HFFc6 (cell line): ENCODE measurements at places on chromosomes 2 and 18. TPM values are rescaled to one million over a fixed set of nuclear protein-coding genes. Genes with fewer than 3 reads are reported as not detected.
A peak's percentile ranks its signal among the peaks of the same experiment; 100 is the strongest.

- H3K4me3 ChIP-seq: no peak overlapping the region
- DNase-seq: no peak
- H3K36me3 ChIP-seq: no peaks in the 10 kb centered on the region
- peaks cover 6% of the 10 kb centered on the region for H3K27me3 ChIP-seq
- no peak overlapping the region for H3K27ac ChIP-seq
Observed at GRCh38 chr2:157061799-157062198, 195.7 kb upstream of the GALNT5 start.

DNA sequence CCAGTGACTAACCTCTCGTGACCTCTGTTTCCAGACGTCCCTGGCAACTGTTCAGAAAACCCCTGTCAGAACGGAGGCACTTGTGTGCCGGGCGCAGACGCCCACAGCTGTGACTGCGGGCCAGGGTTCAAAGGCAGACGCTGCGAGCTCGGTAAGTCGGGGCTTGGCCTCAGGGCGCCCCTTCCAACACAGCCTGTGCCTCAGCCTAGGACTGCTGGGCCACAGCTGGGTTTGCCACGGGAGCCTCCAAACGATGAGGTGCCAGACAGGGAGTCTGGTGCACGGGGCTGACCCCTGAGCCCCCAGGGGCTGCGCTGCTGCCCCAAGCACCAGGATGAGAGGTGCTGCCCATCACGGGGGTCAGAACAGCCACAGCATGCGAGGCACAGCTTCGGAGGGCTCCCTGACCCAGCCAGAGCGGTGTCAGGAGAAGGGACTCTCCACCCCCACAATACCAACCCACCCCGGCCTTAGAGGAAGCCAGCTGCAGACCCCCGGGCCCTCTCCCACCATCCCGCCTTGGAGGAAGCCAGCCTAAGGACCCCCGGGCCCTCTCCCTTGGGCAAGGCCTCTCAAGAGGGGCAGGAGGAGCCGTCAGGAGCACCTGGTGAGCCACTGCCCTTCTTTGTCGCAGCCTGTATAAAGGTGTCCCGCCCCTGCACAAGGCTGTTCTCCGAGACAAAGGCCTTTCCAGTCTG lies 20.3 kb downstream of the MTERF4 start:
- H3K27ac ChIP-seq: no peak overlapping the region
- peaks cover 3% of the 10 kb centered on the region for H3K27me3 ChIP-seq
- H3K36me3 ChIP-seq: peaks cover 8% of the 10 kb centered on the region
- H3K4me1 ChIP-seq: no peaks in the 10 kb centered on the region; the same call in 1 of the 2 replicates

DNA sequence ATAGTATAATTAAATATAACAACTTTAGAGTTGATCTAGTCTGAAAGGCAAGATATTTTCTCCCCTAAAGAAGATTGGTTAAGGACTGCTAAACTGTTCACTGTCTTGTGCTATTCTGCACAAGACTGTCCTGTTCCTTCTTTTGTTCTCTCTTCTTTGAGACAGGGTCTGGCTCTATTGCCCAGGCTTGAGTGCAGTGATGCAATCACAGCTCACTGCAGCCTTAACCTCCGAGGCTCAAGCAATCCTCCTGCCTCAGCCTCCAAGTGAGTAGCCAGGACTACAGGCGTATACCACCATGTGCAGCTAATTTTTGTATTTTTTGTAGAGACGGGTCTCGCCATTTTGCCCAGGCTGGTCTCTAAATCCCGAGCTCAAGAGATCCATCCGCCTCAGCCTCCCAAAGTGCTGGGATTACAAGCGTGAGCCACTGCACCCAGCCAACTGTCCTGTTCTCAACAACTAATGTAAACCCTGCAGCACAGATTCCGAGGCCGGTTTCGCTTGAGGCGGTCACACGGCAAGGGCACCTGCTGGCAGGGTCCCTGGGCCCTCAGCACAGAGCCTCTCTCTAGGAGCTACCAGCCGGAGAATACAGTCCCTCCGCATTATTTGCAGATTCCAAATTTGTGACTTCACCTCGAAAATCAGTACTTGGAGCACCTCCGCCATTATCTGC lies 16.4 kb downstream of the PXDN start:
- peaks cover 18% of the 10 kb centered on the region for H3K36me3 ChIP-seq
- H3K4me1 ChIP-seq: peaks cover 65% of the 10 kb centered on the region
- no peak overlapping the region; the same call in 1 of the 2 replicates for H3K27ac ChIP-seq
- H3K27me3 ChIP-seq: no peaks in the 10 kb centered on the region; the same call in none of the 2 replicates
- no peak overlapping the region for H3K4me3 ChIP-seq

- H3K36me3 ChIP-seq: no peaks in the 10 kb centered on the region
- H3K4me1 ChIP-seq: peaks cover 31% of the 10 kb centered on the region
- H3K27me3 ChIP-seq: peaks cover 2% of the 10 kb centered on the region
- peak overlapping the region; percentile 67 for H3K4me3 ChIP-seq
Observed at GRCh38 chr2:234840336-234840735, 111.5 kb upstream of the SH3BP4 start.

RNU2-63P gene
- 17.0 and 24.5 TPM in 2 replicates for total RNA-seq

LONRF2 gene
- not detected in 3 replicates for total RNA-seq

DNA sequence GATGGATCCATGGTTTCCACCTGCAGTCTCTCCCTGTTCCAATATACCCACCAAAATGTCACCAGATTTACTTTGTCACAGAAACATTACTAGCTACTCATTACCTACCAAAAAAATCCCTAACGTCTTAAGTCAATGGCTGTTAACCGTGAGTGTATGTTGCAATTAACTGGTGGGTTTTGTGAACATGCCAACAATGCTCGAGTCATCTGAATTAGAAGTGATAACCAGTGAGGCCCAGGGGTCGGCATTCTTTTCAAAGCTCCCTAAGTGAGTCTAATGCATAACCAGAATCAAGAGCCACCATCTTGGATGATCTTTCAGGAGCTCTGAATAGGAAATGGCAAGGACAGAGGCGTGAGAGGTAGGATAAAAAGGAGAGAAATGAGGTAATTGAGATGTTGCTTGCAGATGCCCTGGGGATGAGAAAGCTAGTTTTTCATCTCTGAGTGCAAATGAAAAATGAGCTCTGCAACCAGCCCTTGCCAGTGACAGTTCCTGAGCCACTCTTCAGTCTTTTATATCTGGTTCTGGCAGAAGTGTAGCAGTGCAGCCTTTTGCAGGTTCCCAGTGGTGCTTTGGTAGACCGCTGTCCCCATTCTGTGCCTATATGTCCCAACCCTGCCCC lies 130.0 kb upstream of the RND3 start:
- no peak for DNase-seq
- no peak overlapping the region for H3K27ac ChIP-seq
- H3K4me3 ChIP-seq: no peak overlapping the region
- H3K4me1 ChIP-seq: peaks cover 74% of the 10 kb centered on the region
- H3K27me3 ChIP-seq: peaks cover under 1% of the 10 kb centered on the region

GRCh38 chr2:238387332-238387731 lies 39.4 kb upstream of the ASB1 start:
- no peak for DNase-seq
- H3K36me3 ChIP-seq: peaks cover 27% of the 10 kb centered on the region
- H3K27ac ChIP-seq: no peak overlapping the region
- H3K4me3 ChIP-seq: no peak overlapping the region
- no peaks in the 10 kb centered on the region; the same call in 1 of the 2 replicates for H3K27me3 ChIP-seq

GALNT14 gene
- 0.11 and 0.89 TPM in 2 replicates for total RNA-seq

DNA sequence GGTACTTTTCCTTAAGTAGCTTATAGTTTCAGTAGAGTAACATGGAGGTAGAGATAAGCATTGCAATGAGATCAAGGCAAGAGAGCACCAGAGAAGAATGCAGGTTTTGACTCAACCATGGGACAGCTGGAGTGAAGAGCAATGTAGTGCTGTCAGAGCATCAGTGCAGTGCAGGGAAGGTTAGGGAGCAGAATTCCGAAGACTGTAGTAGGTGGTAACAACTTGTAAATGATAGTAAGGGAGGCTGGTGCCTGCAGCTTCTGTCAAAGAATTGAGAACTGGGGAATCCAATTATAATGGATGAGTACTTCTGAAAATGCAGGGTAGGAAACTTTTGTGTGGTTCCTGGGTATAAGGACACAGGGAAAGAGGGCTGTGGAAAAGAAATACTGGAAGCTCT lies 183.2 kb downstream of the KCNS3 start:
- H3K4me1 ChIP-seq: no peaks in the 10 kb centered on the region
- no peak for DNase-seq
- H3K27ac ChIP-seq: no peak overlapping the region
- no peaks in the 10 kb centered on the region for H3K36me3 ChIP-seq
- no peak overlapping the region for H3K4me3 ChIP-seq

GRCh38 chr2:172374318-172375240 lies 52.8 kb upstream of the ITGA6 start:
- peaks cover 11% of the 10 kb centered on the region for H3K36me3 ChIP-seq
- H3K27ac ChIP-seq: no peak overlapping the region
- H3K4me3 ChIP-seq: no peak overlapping the region
- no peak for DNase-seq
